ENCODE measurements at places on chromosomes 16 and 17. TPM values are rescaled to one million over a fixed set of nuclear protein-coding genes. Genes with fewer than 3 reads are reported as not detected.

Gene MYH13
- total RNA-seq, result not detected

Gene ADAM11
- 43.3 TPM for total RNA-seq

DNA sequence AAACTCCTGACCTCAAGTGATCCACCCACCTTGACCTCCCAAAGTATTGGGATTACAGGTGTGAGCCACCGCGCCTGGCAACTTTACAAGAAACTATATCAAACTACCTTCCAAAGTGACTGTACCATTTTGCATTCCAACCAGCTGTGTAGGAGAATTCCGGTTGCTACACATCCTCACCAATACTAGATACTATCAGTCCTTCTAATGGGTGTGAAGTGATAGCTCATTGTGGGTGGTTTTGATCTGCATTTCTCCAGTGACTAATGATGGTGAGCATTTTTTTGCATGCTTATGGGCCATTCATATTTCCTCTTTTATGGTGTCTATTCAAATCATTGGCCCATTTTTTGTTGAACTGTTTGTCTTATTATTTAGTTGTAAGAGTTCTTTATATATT lies 37.7 kb downstream of the SCNN1B start:
- no peak for DNase-seq

Gene SPATA2L
- total RNA-seq, result 5.2 TPM

Gene CACNA1G
- 4.4 TPM for total RNA-seq

DNA sequence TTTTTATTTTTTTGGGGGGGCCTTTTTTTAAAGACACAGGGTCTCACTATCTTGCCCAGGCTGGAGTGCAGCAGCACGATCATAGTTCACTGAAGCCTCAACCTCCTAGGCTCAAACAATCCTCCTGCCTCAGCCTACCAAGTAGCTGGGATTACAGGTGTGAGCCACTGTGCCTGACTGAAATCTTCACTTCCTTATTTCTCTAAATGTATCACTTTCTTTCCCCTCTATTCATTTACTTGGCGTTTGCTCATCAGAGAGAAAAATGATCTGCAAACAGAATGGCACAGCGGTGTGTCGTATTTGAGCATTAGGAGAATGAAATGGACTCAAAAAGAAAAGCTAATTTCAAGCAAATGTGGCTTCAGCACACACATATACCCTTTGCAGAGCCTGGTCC lies 44.3 kb upstream of the CDH5 start:
- DNase-seq, result no peak
